ENCODE measurements at places on chromosomes 2 and 18.

DNA sequence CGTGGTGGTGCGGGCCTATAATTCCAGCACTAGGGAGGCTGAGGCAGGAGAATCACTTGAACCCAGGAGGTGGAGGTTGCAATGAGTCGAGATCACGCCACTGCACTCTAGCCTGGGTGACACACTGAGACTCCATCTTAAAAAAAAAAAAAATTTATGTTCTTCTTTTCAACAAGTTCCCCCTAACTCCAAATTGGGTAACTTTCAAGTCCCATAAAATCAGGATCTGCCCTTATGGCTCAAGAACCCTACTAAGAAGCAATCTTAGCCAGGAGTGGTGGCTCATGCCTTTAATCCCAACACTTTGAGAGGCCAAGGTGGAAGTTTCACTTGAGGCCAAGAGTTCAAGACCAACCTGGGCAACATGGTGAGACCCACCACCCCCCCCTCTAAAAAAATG, 30.3 kb upstream of the TLK1 start:
- no peak for DNase-seq

DNA sequence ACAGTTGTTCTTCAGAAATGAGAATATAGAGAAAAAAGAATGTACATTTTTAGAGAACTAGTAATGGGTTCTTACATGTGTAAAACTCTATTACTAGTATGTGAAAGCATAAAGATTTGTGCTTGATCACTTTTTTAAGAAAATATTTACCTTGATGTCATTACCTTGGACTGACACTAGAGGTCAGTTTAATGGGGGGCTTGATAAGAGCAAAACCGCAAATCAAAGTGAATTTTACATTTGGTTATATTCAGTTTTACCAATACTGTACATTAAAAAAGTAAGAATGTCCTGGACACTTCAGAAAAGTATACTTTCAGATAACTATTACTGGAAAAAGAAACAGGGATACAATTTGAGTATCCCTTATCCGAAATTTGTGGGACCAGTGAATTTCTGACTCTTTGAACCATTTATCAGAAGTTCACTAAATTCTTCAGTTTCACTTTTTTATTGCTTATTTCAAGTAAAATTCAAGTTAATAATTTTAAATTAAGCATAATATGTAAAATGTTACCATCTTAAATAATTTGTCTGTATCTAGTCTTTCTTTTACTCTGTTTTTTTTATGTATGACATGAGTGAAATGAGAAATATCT, 1149.5 kb downstream of the DSC3 start:
- DNase-seq: no peak

- peak; percentile 55 for DNase-seq
These were observed 762 bp downstream of the INO80C start for GRCh38 chr18:35497027-35497369.

- no peak for DNase-seq
These were observed 94.2 kb upstream of the DLX2 start for GRCh38 chr2:172196768-172197431.

- no peak for DNase-seq
These were observed 36.4 kb upstream of the SLC14A1 start for GRCh38 chr18:45687621-45688020.

GRCh38 chr2:177326005-177326404, 61.5 kb upstream of the NFE2L2 start:
- no peak for DNase-seq

- no peak for DNase-seq
These were observed 119.6 kb downstream of the MBP start for GRCh38 chr18:77012806-77013541.

GRCh38 chr2:73006969-73007710, 64.4 kb downstream of the SFXN5 start:
- DNase-seq: no peak

GRCh38 chr18:79962835-79963657, 1.4 kb upstream of the HSBP1L1 start:
- no peak for DNase-seq

GRCh38 chr2:205752924-205753323, 70.6 kb downstream of the NRP2 start:
- no peak for DNase-seq

- DNase-seq: no peak
These were observed 23.3 kb downstream of the PLEK start for GRCh38 chr2:68388358-68388757.

DNA sequence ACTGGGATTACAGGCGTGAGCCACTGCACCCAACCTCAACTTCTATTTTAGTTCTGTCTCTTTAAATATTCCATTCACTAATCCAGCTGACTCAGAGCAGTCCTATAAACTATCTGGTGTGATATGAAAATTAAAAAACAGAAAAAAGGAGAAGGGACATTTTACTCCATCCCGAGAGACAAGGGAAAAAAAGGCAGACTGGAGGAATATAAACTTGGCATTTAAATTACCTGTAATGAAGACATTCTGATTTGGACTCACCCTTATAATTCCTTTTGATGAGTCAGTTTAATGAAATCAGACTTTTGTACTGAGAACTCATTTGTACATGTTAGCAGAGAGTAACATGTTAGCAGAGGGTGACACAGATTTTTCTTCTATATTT, 74.8 kb upstream of the RIOK3 start:
- no peak for DNase-seq

GRCh38 chr2:168322325-168323007, 75.1 kb upstream of the STK39 start:
- no peak for DNase-seq

- DNase-seq: no peak
These were observed 179.5 kb downstream of the EN1 start for GRCh38 chr2:118667964-118668363.

- no peak for DNase-seq
These were observed 253.9 kb downstream of the OSR1 start for GRCh38 chr2:19104503-19104902.

DNA sequence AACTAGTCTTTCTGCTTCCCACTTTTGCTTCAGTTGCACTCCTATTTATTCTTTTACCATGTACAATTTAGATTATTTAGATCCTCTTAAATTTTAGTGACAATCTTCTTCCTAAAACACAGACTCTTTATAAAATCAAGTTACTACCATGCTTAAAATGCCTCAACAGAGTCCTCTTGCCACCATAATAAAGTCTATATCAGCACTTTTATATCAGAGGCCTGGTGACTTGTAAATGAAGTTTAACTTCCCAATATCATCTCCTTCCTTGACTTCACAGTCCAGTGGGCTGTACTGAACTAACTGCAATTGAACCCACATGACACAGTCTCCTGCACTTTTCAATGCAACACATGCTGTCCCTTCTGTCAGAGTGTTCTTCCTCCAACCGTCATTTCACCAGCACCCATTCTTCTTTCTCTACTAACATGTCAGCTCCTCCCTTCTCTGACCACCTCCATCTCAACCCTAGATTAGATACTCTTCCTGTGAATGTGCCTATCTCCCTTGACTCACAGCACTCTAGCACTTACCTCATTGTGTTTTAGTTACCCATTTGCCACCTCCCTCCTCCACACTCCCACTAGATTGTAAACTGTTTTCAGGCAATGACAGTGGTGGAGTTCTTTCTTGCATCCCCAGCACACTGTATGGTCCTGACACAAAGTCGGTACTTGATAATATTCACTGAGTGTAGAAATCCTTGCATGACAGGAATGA, 414.9 kb downstream of the SATB2 start:
- DNase-seq: no peak

- no peak for DNase-seq
These were observed 23.3 kb downstream of the CTDP1 start for GRCh38 chr18:79702906-79703305.

DNA sequence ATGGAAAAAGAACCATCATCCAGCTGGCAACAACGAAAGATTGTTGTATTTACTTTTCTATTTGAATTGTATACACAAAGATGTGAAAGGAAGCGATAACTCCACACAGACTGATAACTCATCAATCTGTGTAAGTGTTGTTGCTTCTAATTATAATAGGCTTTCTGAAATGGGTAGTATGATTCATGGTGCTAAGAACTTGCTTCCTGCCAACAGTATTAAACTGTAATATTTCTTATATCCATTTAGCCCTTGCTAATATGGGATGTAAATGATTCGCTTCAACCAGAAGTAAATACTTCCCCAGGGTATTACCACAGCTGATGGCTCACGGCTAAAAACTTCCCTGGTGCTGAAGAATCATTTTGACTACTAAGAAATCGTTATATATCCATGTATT, 70.2 kb downstream of the TMEM163 start:
- DNase-seq: no peak

DNA sequence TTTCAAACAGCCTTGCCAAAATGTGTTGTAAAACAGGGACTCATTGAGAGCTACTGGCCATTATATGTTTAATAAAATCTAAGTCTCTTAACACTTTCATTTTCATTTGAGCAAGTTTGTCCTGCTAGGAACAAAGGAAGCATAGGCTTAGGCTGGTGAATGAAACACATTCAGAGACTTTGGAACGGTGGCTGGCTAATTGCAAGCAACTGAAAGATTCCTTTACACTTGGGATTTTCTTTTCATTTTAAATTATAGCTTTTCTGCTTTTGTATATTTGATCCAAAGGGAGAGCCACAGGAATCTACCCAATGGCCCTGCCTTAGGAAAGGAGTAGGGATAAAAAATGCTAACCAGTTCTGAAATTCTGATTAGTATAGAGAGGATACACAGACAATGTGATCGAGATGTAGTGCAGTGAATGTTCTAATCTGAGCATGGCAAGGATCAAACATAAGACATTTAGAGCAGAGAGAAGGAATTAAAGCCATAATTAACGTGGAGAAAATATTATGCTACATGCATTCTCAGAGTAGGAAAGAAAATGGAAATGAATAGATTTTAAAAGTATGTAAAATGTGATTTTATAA, 911.4 kb upstream of the SLC39A10 start:
- no peak for DNase-seq

- no peak for DNase-seq
These were observed 87.3 kb downstream of the HNRNPLL start for GRCh38 chr2:38515155-38516074.

DNA sequence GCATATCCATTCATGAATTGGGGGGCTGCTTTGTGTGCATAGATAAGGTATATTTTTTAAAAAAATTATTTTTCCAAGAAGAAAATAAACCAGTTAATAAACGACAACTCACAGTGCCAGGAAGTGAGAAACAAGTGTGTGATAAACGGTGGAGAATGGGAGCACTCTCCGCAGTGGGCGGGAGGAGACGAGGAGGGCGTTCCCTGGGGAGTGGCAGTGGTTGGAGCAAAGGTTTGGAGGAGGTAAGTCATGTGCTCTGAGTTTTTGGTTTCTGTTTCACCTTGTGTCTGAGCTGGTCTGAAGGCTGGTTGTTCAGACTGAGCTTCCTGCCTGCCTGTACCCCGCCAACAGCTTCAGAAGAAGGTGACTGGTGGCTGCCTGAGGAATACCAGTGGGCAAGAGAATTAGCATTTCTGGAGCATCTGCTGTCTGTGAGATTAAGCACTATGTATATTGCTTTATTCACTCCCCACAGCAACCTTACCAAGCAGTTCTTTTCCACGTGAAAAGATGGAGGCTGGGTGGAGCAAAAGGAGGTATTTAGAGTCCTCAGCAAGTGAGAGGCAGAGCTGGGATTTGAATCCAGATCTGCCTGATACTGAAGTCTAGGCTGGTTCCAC, 27.0 kb upstream of the CASP8 start:
- DNase-seq: no peak

- DNase-seq: no peak
These were observed 53.2 kb upstream of the CCDC85A start for GRCh38 chr2:56130463-56131070.

DNA sequence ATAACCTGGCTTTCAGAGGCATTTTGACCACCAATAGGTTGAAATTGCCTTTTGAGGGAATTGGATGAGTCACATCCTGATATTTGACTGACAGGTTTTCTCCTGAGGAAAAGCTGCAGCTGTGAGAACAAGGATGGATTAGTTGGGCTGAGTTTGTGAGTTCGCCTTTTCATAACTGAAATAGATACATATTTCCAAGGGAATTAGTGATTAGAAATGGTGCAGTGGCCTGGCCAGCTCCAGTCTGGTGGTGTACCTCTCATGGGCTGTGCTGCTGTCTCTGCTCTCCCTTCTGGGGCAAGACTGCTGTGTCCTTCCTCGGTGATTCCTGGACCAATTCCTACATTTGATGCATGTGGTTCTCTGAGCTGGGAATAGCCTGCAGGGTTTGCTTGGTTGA, 341.3 kb downstream of the TSN start:
- no peak for DNase-seq

DNA sequence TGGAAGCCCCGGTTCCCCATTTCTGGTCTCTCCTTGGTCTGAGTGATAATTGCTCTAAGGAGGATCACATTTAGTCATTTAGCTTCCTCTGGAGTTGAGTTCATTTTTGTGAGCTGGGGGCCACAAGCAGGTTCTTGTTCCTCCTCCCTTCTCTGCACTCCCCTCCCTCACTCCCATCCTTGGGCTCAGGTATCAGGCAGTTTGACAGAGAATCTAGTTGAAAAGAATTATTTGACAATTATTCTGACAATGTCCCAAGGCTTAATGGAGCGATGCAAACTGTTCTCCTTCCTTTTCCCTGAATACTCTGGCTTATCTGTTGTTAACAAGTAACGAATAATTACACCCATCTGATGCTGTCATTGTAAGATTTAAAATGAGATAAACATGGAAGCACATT, 61.5 kb downstream of the SERPINB8 start:
- DNase-seq: no peak

DNA sequence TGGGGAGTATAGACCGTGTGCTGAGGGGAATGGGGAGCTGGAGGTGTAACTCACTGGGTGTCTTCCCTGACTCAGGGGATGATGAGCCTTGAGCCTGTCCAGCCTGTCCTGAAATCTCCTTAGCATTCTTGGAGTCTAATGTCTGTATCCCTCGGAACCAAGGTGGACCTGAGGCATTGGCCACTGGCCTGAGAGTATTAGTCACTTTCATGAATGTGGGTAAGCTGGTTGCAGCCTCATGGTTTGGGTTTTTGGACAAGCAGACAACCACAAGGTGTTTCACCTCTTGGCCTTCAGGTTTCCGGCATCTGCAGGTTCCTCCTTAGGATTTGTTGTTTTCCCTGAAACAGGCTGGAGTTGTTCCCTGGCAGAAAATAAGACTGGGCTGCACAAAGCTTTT, 63.2 kb downstream of the PRKCE start:
- no peak for DNase-seq

DNA sequence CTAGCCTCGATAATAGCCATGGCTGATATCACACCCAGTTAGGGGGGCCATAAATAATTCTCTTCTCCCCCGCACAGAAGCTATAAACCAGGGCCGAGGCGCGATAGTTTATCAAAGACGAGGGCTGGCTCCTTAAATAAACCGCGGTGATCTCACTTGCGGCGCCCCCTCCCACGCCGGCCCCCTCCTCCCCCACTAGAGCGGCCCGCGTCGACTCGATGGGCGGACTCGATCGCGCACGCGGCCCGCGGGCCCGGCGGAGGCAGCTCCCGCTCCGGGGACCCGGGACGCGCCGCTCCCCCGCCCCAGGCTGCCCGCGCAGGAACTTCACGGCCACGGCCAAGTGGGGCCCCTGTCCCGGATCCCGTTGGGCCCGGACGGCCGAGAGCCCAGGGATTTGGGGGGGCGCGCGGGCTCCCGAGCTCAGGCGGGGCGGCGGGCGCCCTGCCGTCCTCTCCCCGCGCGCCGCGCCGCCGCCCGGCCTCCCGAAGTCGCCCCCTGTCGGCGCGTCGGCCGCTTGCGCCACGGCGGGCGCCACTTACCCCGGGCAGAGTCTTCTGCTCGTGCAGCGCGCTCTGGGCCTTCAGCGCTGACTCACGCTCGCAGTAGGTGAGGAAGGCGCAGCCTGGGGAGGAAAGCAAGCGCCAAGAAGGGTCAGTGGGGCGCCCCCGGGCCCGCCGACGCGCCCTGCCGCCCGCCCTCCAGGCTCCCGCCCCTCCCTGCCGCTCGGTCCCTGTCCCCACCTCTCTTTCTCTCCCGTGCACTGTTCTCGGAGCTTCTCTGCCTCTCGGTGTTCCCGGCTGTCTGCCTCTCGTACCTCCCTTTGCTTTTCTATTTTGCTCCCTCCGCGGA, 80.4 kb downstream of the CELF4 start:
- DNase-seq: peak; percentile 39

Measured in NCI-H1930 (cell line).